ENCODE measurements at places on chromosomes 11 and 22. TPM values are rescaled to one million over a fixed set of nuclear protein-coding genes. Genes with fewer than 3 reads are reported as not detected.

- no peak for DNase-seq
Observed at GRCh38 chr11:65742353-65742752, 21.8 kb upstream of the RNASEH2C start.

DNA sequence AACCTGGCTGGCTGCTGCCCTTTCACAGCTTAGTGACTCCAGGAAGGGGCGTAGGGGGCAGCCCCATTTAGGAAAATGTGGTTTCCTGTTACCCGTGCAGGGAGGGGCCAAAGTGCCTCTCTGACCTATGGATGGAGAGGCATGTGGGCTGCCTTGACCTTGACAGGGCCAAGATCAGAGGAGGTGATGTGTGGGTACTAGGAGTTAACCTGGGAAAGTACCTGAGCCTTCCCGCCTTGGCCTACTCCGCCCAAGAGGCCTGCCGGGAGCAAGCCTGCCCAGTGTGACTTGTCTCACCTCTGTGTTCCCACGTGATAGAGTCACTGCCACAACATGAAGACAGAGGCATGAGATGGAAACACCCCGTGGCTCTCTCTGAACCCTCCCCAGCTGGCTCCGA, 33.4 kb downstream of the GRAMD4 start:
- DNase-seq: no peak

Gene SAA1
- polyA plus RNA-seq: 0.44 TPM

DNA sequence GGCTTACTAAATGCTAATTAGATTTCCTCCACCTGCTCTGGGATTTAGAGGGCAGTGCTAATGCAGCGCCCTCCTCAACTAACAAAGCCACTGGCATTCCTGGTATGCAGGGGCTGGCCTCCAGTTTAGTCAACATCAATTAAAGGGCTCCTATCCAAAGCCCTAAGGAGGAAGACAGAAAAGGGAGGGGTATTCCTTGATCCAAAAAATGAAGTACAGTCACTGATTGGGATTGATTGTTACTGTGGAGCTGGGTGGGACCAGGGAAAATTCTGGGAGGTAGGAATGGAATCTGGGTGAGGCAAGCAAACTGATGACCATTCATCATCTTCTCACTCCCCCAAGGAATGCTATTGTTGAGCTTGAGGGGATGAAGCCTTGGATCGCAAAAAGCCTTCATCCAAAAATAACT, 52.2 kb downstream of the GAB2 start:
- DNase-seq: peak; percentile 41

- DNase-seq: no peak
Observed at GRCh38 chr11:65304110-65304509, 10.6 kb upstream of the CDC42EP2 start.

DNA sequence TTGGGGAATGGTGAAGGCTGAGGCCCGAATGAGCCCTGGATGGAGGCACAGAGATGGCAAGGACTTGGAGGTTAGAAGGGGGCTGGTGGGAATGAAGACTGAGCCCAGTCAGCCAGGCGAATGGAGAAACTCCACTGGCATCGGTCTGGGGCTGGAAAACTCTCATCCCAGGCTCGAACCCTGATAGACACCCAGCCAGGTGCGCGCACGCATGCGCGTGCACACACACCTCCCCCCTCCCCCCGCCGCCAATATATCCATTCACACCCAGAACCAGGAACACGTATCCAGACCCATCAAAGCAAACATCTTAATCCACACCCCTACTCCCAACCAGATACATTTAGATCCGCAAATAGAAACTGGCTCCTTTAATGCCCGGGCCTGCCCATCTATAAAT, 139.3 kb downstream of the CEP164 start:
- DNase-seq: no peak

Gene OVCH2
- not detected for polyA plus RNA-seq

- DNase-seq: peak; percentile 33
Observed at GRCh38 chr11:110972640-110973039, 260.4 kb upstream of the ARHGAP20 start.

DNA sequence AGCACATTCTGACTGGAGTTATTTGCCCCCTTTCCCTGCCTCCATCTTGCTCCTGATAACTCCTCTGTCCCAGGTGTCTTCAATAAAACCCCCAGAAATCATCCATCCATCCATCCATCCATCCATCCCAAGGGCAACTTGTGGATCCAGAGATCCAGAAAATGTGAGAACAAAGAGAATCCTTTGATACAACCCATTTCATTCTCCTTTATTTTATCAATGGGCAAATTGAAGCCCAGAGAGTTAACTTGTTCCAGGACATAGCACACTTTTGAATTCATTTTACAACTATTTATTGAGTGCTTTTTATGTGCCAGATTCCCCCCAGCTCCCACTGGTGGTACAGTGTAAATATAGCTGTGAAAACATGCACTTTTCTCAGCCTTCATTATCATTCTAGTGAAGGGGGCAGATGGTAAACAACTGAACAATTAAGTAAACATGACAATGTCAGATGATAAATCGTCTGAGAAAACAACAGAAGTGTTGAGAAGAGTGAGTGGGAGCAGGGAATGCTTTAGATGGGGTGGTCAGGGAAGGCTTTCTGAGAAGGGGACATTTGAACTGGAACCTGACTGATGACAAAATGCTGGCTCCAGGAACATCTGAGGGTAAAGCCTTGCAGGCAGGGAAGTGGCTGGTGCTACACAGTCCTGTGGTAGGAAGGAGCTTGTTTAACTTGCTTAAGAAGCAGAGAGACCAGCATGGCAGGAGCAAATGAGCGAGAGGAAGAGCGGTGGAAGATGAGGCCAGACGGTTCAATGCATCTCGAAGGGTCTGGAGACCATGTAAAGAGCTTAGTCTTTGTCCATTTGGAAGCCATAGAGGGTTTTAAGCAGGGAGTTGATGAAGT, 80.0 kb upstream of the TIMP3 start:
- no peak for DNase-seq

GRCh38 chr11:120272303-120272702, 32.4 kb downstream of the POU2F3 start:
- no peak for DNase-seq

Gene RASD2
- 1.4 TPM for polyA plus RNA-seq

GRCh38 chr11:704228-704674, 1.8 kb upstream of the EPS8L2 start:
- DNase-seq: no peak

GRCh38 chr11:57349491-57350274, 11.5 kb downstream of the P2RX3 start:
- DNase-seq: peak; percentile 58

DNA sequence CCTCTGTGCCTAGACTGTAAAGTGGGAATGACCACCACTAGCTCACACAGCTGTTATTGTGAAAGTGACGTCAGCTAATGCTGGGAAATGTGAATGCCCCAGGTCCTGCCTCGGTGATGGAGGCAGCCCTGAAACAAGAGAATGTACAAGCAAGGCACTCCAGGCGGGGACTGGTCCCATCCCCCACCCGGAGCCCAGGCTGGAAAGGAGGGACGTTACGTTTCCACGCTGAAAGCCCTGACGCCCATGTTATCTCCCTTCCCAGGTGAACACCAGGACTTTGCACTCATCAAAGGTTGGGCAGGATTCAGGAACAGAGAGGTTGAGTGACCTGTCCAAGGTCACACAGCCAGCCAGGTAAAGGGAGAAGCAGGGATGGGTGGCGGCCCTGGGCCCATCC, 784 bp downstream of the SULT4A1 start:
- DNase-seq: no peak

DNA sequence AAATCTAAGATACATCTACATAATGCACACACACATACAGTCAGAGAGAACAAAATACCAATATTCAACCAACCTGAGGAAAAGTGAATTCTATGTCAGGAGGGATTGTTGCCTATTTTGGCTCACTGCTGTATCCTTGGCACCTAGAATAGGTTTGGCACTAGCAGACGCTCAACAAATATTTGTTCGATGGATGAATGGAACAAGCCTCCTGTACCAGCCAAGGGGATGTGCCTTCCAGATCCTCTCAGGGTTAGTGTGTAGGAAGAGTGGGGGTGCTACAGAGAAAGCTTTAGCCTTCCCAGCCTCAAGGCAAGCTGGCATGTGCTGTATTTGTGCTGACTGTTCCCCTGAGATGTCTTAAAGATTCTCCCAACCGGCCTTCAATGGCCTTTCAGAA, 23.3 kb upstream of the POU2AF1 start:
- no peak for DNase-seq

Gene KIRREL3
- 11.7 TPM for polyA plus RNA-seq

GRCh38 chr11:29328961-29329441, 687.8 kb downstream of the KCNA4 start:
- peak; percentile 84 for DNase-seq

Gene HEPN1
- not detected for polyA plus RNA-seq

GRCh38 chr11:44752713-44753112, 26.0 kb downstream of the TSPAN18 start:
- DNase-seq: no peak

DNA sequence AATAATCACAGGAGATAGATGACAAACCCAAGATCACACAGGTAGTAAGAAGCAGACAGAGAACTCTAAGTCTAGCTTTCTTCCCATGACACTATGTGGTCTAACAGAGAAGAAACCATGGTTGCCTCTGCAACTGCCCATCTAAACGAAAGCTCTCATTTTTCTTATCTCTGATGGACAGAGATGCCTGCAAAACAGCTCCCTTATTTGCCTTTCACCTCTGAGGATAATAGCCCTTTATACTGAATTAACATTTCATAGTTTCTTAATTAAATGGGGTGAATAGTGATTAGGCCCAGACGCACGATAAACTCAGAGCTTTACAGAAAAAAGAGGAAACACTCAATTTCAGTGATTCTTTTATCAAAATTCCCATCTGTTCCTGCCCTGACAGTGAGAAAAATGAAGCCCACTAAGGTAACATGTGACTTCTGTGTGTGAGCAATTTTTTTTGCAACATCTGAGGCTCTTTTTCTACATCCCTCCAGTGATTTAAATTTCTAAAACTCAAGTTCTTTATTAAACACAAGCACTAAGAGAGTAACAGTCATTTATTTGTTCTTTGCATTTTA, 24.6 kb downstream of the OR2AG2 start:
- no peak for DNase-seq

DNA sequence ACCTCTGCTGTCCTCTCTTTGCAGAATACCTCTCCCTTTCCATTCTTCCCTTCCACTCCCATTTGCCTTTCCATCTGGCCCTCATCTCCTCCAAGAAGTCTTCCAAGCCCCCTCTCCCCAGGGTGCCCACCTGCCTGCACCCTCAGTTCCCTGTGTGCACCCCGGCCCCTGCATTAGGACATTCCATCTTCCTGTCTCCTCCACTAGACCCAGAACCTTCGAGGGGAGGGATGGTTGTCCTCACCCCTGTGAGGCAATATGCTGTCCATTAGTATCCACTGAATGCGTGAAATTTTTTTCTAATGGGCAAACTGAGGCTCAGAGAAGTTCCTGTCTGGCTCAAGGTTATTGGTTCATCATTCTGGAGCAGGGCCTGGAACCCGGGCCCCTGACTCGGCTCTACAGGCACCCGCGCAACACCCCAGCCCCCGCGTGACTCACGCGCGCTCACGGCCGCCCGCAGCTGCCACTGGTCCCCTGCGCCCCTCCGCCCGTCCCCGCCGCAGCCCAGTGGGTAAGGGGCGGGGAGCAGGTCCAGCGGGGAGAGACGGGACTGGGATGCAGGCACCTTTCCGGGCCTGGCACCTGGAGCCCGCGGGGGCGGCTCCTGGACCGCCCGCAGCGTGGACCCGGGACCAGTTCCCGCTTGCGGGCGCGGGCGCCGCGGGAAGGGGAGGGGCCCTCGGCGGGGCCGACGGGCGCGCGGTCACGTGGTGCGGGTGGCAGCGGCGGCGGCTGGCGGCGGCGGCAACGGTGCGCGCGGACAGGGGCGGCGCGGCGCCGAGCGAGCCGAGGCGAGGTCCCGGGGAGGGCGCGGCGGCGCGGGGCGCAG, 7.0 kb downstream of the SEPTIN3 start:
- no peak for DNase-seq

DNA sequence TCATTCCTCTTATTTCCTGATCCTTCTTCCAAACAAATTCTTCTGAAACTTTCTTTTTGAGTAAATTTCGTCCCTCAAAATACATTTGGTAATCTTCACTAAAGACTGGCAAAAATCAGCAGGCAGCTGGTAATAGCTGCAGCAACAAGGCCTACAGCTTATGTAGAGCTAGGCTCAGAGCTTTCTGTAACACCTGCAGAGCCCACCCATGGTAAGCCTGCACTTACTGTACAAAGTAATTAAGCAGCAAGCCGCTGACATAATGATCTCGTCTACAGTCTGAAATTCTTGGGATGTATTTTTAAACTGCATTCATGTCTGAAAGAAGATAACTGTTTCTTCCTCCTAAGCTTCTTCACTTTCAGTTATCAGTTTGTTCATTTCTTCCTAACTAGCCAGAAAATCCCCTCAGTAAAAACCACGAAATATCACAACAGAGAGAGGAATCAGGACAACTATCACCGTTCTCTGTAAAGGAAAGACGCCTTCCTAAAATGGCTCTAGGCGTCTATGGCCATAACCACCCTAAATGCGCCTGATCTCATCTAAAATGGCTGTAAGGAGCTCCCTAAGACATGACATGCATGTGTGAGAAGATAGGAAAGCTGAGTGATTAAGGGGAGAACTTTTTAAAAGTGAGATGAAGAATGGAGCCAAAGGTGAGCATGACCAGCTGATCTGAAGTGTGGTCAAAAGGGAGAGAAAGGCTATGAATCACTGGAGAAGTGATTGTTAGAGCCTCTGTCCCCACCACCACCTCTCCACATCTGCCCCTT, 56.2 kb downstream of the DENND5A start:
- DNase-seq: no peak

Gene SNU13
- polyA plus RNA-seq: 102 TPM

DNA sequence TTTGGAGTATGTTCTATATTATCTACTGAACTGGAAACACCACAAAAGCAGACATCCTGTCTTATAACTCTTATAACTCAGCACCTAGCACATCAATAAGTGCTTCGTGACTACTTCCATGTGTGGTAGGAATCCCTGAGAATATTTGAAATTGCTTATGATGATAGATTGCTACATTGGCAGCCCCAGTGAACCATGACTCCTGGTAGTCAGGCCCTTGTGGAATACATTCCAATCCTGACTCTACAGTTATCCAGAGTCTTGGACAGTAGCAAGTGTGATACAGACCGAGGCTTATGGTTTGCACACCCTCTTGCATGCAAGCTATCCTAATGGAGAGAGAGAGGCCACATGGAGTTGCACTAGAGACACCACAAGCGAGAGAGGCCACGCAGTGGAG, 59.5 kb upstream of the PHF21A start:
- no peak for DNase-seq

Gene TBX10
- polyA plus RNA-seq: not detected

GRCh38 chr11:114400915-114401223, 403 bp downstream of the RBM7 start:
- DNase-seq: no peak

GRCh38 chr11:65503368-65503948, 4.6 kb downstream of the MALAT1 start:
- no peak for DNase-seq

- DNase-seq: no peak
Observed at GRCh38 chr11:17475666-17476316, 854 bp downstream of the ABCC8 start.

Gene UBXN1
- 117 TPM for polyA plus RNA-seq

DNA sequence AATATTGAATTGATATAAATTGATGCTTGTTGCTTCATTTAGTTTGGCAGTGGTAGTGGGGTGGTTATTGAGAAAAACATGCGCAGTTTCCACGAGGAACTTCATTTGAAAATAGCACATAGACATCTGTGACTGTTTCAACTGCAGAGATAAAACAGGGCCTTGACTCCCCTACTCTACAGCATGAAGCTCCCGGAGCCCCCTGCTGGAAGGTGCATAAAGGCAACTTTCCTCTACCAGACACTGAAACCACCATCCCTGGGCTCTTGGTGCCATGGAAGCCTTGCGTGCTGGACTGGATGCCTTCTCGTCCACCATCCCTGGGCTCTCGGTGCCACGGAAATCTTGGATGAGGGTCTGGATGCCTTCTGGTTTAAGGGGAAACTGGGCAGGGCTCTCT, 195.9 kb downstream of the CSNK2A3 start:
- peak; percentile 41 for DNase-seq

Data from A549 (cell line).